Right atrium auricular region (tissue), 2 donors: ENCODE measurements at places on chromosomes 7 and 10. TPM values are rescaled to one million over a fixed set of nuclear protein-coding genes. Genes with fewer than 3 reads are reported as not detected.

Gene CCDC172
- not detected for total RNA-seq

Gene GPAM
- total RNA-seq = 7.8 TPM

Gene SCRN1
- total RNA-seq = 33.3 TPM

DNA sequence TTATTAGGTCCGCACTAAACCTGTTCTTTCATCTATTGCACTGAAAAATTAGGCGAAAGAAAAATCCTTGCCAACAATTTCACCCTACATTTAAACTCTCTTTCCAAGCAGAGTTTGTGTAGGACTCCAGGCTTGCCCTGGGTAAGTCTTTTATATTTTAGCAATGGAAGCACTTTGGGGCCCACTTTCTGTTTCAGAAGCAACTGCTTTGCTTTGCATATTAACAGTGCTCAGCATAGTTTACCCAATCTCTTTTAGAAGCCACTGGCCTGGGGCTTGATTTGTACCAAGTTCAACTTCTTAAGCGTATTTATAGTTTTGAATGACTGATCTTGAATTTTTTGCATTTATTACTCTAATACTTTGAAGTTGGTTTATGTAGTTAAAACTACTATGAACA, 78.8 kb upstream of the MDFIC start:
- DNase-seq = no peak

GRCh38 chr7:85025312-85025756, 161.5 kb downstream of the SEMA3D start:
- DNase-seq = no peak

- DNase-seq = peak; percentile 97
Measured at GRCh38 chr10:87861953-87862678, 1.2 kb downstream of the KLLN start.

DNA sequence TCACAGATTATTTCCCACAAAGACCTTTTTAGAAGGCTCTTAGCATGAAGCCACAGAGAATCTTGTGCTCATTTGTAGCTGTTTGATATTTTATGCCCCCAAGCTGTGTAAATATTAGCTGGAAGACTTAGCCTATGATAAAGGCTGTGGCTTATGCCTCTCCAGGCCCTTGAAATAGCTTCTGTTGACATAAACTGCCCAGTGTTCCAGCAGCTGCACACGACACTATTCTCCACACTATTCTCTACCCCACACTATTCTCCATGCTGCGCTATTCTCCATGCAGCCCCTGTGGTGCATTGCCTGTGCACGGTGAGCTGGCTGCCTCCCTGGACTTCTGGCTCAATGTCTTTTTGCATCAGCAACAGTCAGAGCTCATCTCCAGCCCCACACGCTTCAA, 13.1 kb downstream of the DDC start:
- DNase-seq = no peak

DNA sequence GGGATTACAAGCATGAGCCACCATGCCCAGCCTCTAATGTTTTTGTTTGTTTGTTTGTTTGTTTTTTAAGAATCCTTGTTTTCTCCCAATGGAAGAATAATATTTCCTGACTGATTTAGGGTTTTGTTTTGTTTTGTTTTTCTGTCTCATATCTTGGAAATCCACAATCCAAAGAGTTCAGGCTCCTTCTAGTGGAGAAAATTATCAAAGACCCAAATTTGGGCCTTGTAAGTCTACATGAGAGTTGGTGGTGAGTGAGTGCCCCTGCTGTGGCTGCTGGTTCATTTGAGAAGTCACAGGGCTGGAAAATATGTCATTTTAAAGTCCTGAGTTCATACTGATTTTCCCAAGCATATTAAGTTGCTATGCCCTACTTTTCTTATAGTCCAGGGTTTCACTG, 33.5 kb upstream of the KLHL7 start:
- DNase-seq = no peak
